ENCODE measurements at places on chromosomes 5 and 9. TPM values are rescaled to one million over a fixed set of nuclear protein-coding genes. Genes with fewer than 3 reads are reported as not detected.

GRCh38 chr9:70576116-70576515, 161.7 kb upstream of the KLF9 start:
- H3K36me3 ChIP-seq, result no peaks in the 10 kb centered on the region
- peaks cover 21% of the 10 kb centered on the region for H3K4me1 ChIP-seq
- H3K27me3 ChIP-seq, result no peaks in the 10 kb centered on the region

GRCh38 chr5:1453613-1454012, 8.4 kb upstream of the SLC6A3 start:
- H3K36me3 ChIP-seq, result no peaks in the 10 kb centered on the region
- 0 out of 2 replicates have a peak, but pooled peaks cover 6% of the 10 kb centered on the region for H3K27me3 ChIP-seq
- H3K27ac ChIP-seq, result no peak overlapping the region
- no peak overlapping the region for H3K4me3 ChIP-seq

DNA sequence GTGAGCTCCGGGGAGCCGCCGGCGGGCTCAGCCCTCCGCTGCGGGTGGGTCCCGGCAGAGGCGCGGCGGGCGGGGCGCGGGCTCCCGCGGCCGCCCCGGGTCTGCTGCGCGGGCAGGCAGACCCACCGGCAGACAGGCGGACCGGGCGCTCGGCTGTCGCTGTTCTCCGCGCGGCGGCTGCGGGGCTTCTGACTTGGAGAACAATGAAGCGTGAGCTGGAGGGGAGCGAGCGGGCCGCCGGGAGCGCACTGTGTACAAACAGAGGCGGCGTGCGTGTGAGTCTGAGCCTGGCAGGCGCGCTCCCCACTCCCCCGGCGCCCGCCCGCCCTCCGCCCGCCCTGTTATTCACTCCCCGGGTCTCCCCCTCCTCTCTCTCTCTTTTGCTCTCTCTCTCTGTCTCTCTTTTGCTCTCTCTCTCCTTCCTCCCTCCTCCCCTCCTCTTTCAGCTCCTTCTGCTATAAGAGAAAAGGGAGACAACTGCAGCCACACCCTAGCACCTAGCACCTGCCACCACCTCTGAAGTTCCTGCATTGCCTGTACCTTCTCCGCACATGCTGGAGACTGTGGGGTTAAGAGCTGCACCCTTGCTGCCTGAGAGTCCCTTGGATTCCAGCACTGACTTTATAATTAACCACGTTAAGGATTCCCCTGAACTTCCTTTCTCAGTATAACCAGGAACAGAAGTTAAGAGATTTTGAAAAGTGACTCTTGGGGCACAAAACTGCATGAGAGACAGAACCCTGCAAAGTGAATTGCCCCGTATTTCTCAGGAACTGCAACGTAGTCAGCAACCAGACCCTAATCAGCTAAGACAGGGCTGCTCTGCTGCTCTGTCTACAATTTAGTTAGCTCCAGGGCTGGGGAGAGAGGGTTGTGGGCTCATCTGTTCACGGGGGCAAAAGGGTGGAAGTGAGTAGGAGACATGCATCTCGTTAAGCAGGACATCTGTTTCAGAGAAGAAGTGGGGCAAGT, at the start of gene EDIL3:
EDIL3 (minus strand) TSS at position 277 of the 972 bp plus-strand sequence. CDS start 506 bp downstream, outside the sequence.
- H3K4me1 ChIP-seq, result no peaks in the 10 kb centered on the region
- peaks cover 54% of the 10 kb centered on the region for H3K27me3 ChIP-seq
- peak; percentile 56 for DNase-seq
- H3K4me3 ChIP-seq, result peak within 1 kb of the TSS; percentile 65

GRCh38 chr9:129865668-129866320, 30.5 kb downstream of the USP20 start:
- H3K36me3 ChIP-seq, result no peaks in the 10 kb centered on the region
- H3K27ac ChIP-seq, result no peak overlapping the region
- H3K27me3 ChIP-seq, result no peaks in the 10 kb centered on the region
- no peak overlapping the region for H3K4me3 ChIP-seq

GRCh38 chr9:27864644-27865438, 291.6 kb upstream of the C9orf72 start:
- H3K27ac ChIP-seq, result no peak overlapping the region
- no peaks in the 10 kb centered on the region for H3K27me3 ChIP-seq
- peak; percentile 46 for DNase-seq
- no peak overlapping the region for H3K4me3 ChIP-seq

DNA sequence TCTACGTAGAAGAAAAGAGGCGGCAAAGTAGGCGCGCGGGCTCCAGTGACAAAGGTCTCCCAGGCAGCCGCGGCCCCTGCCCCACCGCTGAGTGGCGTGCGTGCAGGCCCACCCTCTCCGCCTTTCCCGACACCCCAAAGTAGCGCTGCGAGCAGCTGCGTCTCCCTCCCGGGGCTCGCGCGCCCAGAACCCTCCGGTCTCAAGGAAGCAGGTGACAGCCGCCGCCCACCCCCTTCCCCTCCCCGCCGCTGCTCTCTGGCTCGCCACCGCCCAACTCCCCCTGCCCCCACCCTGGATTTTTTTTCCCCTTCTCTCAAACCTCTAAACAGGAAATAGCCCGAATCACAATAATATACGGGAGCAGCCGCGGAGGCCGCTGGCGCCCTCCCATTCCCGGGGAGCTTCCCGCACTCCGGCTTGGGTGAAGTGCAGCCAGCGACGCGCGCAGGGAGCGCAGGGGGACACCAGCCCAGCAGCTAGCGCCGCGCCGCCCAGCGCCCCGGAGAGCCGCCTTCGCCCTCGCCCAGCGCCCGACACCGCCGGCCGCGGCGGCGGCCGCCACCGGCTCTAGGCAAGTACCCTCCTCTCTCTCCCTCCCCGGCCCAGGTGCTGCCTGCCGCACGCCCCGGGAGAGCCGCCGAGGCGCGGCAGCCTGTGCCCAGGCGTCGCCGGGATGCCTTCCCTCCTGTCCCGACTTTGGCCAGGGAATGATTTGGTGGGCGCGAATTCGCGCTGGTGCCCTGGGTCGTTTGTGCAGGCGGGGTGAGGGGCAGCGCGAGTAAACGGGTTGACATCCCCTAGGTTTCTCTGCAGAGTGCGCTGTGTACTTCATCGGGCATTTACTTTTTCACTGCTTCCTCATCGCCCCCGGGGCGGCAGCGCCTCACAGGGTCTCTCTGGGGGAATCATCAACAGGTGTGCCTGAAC, 52.7 kb upstream of the TJP2 start:
- peak overlapping the region; percentile 90 for H3K4me3 ChIP-seq
- no peaks in the 10 kb centered on the region for H3K36me3 ChIP-seq
- DNase-seq, result peak; percentile 61
- H3K4me1 ChIP-seq, result peaks cover 5% of the 10 kb centered on the region

DNA sequence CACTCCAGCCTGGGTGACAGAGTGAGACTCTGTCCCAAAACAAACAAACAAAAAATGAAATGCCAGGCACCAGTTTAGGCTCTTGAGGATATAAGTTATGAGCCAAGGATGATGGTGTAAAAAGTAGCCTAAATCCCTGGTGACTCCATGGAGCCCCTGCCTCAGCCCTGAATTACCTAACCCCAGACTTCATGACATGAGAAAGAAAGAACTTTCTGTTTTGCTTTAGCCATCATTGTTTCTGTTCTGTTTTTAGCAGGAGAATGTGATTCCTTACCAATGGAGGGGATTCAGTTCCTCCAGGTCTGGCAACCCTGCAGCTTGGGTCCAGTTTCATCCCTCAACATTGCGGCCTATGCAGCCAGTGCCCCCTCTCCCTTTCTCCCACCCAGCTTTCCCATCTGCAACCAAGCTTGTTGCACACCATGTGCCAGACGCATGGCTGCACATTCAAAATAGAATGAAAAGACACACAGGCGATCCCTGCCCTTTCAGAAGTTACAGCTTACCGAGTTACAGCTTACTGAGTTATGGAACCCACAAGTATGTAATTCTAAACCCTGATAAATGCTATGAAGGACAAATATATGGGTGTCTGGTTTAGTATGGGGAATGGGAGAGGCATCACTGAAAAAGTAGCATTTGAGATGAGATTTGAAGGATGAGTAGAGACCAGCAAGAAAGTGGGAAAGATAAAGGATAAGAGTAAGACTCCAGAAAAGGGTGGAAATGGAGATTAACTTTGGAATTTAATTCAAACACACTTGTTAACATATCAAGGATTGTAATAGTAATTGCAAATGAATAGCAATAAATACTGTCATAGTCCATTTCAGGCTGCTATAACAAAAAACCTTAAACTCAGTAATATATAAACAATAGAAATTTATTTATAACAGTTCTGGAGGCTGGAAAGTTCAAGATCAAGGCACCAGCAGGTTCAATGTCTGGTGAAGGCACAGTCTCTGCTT, 6.0 kb upstream of the SEMA5A start:
- H3K4me3 ChIP-seq, result no peak overlapping the region
- no peak overlapping the region for H3K27ac ChIP-seq
- peaks cover 10% of the 10 kb centered on the region for H3K4me1 ChIP-seq
- peaks cover 36% of the 10 kb centered on the region for H3K36me3 ChIP-seq
- DNase-seq, result no peak

The C9orf153 gene
- 0.21 TPM for polyA plus RNA-seq

Measured in GM23248 (cell line).